Central memory CD4-positive, alpha-beta T cell (primary cell): ENCODE measurements at places on chromosomes 6 and 20.
A peak's percentile ranks its signal among the peaks of the same experiment; 100 is the strongest.

- DNase-seq = no peak
Observed at GRCh38 chr6:25341203-25341552, 62.0 kb downstream of the CARMIL1 start.

DNA sequence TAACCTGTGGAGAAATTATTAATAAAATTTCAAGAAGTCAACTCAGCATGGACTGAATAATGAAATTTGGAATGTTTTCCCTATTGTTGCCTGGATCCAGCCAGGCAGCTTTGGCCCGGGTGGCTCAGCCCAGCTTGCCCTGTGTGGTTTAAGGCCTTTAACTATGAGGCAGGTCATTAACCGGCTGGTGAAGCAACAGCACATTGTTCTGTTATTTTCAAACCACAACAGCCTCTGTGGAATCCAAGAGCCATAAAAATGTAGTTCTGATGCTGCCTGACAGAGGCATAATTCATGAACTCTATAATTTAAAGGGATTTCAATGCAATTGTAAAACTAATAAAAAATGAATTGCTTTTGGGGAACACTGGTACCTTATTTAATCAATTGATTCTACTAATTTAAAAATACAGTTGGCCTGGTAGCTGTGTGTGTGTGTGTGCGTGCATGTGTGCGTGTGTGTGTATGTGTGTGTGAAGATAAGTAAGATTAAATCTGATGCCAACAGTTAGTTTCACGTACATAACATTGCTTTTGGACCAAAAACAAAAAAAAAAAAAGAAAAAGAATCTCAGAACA is 117.7 kb downstream of the RPS12 start:
- no peak for DNase-seq

GRCh38 chr6:167470836-167471547 is 146.1 kb downstream of the TTLL2 start:
- DNase-seq = no peak

DNA sequence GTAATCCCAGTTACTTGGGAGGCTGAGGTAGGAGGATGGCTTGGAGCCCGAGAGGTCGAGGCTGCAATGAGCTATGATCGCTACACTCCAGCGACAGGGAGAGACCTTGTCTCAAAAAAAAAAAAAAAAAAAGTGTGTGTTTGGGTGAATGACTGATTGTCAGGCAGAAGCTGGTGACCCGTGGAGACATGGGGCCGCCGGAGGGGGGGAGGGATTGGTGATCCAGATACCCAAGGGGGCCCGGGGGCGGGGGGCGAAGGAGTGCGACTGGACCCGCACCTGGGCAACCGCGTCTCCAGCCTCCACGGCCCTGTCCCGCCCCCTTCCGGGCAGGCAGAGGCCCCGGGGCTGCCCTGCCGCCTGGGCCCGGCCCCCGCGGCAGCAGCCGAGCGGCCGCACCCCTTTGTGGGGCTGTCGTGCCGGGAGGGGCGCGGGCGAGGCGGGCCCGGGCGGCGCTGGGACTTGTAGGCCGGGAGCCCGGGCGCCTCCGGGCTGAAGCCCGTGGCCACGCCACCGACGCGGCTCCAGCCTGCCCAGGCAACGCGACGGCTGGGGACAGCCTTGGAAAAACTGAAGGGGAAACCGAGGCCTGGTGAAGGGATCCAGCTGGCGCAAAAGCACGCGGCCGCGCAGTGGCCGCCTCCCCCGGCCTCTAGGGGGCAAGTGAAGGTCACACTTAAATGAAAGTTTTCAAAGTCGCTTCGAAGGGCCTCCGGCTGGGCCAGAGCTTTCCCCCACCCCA is 2.1 kb upstream of the RBM38 start:
- DNase-seq = peak; percentile 66

DNA sequence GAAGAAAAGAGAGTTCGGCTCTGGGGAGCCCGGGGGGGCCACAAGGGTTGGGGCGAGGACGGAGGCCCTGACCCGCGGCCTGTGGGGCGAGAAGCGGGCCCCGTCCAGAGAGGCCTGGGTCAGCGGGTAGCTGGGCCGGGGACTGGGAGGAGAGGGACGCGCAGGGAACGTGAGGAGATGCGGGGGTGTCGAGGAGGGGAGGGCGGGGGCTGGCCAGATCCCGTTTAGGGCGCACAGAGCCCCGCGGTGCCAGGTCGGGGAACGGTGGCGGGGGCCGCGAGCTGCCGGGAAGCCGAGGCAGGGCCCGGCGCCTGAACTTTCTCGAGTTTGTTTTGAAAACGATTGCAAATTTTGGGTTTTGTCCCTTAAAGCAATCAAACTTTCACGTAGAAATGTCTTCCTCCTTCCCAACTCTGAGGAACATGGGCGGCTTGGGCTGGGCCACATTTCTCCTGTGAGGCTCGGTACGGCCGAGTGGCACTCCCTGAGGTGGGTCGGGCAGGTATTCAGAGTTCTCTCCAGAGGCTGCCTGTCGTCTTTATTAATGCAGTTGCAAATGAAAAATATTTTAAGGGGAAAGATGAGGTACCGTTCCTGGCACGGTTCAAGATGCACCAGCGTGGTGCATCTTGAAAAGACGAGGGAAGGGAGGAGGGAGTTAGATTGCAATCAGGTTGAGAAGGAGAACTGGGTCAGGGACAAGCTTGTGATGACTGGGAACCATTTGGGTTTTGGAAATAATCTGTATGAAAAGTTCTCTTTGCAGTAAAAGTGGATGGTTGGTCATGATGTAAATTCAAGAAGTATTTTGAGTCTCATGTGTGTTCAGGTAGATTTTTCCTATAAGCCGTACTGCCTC is 972 bp downstream of the RNF8 start:
- DNase-seq = no peak

- no peak for DNase-seq
Observed at GRCh38 chr6:30097902-30098768, 14.8 kb downstream of the TRIM31 start.

- no peak for DNase-seq
Observed at GRCh38 chr20:38534756-38535155, 46.2 kb upstream of the ADIG start.

- no peak for DNase-seq
Observed at GRCh38 chr20:63096681-63097335, 90.0 kb upstream of the BHLHE23 start.

DNA sequence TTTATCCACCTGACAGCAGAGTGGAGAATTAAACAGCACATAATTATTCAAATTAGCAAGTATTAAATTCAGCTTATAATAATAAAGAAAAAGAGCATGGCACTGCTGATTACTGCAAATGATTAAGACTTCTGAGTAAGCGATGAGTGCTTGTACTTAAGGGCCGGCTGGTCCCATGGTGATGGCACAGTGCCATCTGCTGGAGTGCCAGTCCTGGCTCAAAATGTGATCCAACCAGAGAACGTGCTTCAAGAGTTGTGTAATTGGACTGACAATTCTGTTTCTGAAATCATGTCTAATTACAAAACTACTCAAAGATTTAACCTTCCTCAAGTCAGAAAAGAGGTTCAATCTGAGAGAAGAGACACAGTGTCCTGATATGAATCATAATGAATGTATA is 181.6 kb upstream of the RGS17 start:
- DNase-seq = no peak

GRCh38 chr20:47857569-47858464 is 72.5 kb upstream of the SULF2 start:
- DNase-seq = no peak
